ENCODE measurements at places on chromosomes 11 and 22.

DNA sequence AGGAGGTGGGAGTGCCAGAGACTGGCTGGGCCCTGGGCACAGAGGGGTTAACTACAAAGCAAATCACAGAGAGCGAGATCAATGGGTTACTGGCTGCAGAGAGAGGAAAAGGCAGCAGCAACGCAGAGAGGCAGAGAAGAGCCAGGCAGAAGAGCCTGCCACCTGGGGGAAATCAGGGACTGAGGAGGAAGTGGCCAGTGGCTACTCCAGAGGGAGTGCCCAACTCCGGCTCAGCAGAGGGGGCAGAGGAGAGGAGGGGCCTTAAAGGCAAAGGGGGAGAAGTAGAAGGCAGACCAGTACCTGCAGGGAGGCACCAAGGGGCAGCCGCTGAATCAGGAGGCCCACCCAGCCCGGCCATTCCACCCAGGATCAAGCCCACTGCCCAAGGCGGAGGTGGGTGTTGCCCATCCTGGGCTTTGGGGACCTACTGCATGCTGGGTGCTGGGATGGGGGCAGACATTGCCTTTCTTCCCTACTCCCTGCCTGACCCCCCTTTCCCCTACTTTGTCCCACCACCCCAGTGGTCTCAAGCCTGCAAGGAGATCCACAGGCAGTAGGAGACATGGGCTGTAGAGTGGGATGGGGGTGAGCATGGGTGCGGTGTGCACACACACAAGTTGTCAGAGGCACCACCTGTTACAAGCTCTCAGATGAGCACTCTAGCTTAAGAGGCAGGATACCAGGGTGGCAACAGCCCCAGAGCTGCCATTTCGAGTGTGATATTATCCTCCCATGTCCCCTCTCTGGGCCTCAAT is 926 bp upstream of the GALR3 start:
- no peak for DNase-seq

GRCh38 chr22:25061605-25062376 is 109.3 kb downstream of the KIAA1671 start:
- no peak for DNase-seq

- no peak for DNase-seq
These were observed 2.8 kb downstream of the TMEM9B start for GRCh38 chr11:8961401-8961800.

DNA sequence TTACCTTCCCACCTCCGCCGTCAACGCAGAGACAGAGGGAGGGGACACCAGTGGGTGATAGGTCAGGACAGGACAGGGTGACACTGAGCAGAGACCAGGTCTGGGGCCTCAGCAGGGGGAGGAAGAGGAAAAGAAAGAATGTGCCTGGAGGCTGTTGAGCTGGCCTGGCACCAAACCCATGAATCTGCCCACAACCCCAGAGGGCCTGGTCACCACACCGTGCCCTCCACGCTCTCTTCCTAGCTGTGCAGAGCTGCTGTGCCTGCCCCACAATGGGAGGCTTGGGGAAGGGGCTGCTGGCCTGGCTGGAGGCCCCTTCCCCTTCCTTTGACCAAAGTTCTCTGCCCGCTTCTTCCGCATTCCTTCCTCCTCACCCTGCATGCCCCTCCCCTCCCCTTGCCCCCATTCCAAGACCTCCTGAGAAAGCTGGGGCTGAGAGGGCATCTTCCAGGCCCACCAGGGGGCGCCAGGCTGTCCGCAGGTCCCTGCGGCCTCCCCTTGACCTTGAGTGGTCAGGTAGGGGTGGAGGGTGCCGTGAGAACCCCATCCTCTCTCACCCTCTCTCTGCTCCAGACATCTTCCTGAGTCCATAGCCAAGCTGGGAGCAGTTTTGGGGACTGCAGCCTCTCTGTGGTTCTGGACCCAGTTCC is 11.0 kb upstream of the CACNA1I start:
- no peak for DNase-seq

DNA sequence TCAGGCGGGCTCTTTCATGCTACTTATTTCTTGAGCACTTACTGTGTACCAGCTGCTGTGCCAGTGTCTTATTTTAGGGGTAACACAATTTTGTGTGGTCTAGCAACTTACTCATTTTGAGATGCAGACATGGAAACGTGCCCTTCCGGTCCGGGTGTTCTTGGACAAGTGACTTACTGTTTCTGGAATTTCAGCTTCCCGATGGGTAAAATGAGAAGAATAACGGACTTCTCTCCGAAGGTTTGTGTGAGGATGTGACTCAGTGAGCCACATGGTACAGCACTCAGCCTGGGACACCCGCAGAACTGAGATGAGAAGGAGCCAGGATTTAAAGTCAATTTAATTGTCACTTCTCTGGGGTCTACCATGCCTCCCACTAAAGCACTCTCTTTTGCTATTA is 114.5 kb upstream of the SYT13 start:
- DNase-seq: no peak

DNA sequence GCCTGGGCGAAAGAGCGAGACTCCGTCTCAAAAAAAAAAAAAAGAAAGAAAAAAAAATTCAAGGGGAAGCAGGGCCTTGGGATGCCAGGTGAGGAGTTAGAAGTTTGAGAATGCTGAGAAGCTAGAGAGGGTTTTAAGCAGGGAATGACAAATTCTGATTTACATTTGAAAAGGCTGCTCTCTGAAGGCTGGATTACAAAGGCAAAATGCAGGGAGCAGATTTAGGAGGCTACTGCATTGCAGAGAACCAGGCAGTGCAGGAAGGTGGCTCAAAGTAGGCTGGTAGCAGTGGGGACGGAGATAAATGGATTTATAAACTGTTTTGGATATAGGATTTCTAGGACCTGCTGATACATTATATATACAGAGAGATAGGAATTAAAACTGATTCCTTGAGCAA is 66.6 kb downstream of the KCNC1 start:
- DNase-seq: no peak

GRCh38 chr11:134727204-134727603 is 315.2 kb upstream of the B3GAT1 start:
- no peak for DNase-seq

- no peak for DNase-seq
These were observed 213.5 kb upstream of the NAV2 start for GRCh38 chr11:19499026-19499669.
